Activated T-helper 1 cell treated with Interleukin-2 at 50 U/mL for 16 hours (primary cell): ENCODE measurements at places on chromosomes 12 and 14.

- no peak for DNase-seq
Measured at GRCh38 chr14:22723815-22724214, 42.7 kb upstream of the OXA1L start.

DNA sequence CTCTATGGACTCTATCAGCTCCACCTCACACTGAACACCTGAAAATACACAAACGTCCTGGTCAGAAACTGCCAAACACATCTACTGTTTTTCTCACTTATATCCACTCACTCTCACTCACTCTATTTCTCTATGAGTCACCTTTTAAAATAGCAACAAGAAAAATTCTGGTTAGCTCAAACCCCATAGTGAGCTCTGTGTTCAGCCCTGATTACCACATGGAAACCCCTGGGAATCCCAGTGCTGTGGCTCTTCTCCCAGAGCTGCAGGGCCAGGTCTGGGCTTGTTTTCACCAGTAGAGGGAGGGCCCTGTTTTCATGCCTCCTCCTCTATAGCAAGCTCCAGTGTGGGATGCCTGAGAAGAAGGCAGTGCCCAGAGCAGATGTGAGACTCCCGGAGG is 1126.1 kb downstream of the TMEM121 start:
- no peak for DNase-seq

GRCh38 chr14:64899958-64900357 is 14.3 kb upstream of the CHURC1 start:
- no peak for DNase-seq

DNA sequence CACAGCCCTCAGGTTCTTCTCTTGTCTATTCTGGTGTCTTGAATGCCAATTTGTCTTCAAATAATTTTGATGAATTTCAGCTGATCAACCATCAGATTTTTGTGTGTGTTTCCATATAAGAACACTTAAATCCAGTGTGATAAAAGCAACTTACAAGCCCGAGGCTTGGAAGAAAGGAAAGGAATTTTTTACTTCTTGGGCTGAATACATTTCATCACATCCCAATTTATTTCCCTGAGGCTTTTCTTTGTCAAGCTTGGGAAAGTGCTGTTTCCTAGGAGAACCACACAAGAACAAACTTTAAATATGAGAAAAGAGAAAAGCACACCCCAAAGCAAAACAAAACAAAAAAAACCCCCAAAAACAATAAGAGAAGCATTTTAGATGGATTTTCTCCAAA is 26.6 kb downstream of the GPRC5D start:
- DNase-seq = no peak

DNA sequence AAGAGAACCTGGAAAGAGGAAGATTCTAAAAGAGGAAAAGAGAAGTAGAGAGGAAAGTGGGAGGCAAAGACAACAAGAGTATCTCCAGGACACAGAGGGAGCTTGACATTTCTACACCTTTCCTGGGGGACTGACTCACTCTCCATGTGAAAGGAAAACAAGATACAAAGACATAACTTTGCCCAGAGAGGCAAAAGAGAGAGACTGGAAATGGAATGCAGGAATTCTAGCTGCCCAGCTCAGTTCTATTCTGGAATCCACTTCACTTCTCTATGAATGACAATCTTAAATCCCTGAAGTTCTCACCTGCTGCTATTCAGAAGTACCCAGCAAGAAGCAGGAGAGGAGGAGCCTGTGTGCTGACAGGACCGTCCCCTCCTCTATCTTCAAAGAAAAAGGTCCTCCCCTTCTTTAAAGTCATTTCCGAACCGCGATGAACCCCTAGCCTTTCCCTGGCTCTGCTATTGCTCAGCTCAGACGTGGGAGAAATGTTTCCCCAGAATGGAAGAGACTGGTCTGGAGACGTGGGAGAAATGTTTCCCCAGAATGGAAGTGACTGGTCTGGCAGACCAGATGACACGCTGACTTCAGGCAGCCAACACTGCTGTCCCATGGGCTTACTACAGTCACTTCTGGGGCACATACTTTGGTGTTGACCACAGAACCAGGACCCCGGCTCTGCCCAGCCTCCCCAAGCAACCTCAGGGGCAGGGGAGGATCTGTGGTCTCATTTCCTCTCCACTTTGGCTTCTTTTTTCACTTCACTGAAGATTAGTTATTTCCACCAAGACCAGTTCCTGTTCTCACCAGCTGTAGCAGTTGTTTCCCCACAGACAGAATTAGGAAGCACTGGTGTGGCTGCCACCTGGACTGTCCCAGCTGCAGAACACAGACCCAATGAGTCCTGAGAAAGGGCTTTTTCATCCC is 8.3 kb downstream of the FMNL3 start:
- no peak for DNase-seq
